Sciatic nerve (tissue), 2 donors: ENCODE measurements at places on chromosomes 13 and 19. TPM values are rescaled to one million over a fixed set of nuclear protein-coding genes. Genes with fewer than 3 reads are reported as not detected.

Gene PSG11
- not detected for total RNA-seq

GRCh38 chr13:25571237-25571636 lies 199.5 kb downstream of the ATP8A2 start:
- no peak for DNase-seq

Gene IGFL3
- total RNA-seq = not detected

DNA sequence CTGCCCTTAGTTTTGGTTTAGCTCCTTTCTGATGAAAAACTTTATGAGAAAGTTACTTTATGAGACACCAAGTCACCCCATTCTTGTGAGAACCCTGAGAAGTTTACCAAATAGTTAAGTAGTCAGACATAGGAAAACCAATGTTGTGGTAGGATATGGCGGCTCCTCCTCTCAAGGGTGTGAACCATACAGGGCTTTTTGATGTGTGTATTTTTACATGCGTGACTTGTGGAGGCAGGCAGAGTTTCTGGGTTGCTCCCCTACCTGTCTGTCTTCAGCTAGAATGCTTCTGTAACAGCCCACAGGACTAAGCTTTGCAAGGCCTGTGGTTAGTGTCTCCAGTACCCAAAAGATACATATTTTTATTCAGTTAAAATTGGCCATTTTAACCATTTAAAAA lies 18.3 kb downstream of the UBAC2 start:
- DNase-seq = no peak

DNA sequence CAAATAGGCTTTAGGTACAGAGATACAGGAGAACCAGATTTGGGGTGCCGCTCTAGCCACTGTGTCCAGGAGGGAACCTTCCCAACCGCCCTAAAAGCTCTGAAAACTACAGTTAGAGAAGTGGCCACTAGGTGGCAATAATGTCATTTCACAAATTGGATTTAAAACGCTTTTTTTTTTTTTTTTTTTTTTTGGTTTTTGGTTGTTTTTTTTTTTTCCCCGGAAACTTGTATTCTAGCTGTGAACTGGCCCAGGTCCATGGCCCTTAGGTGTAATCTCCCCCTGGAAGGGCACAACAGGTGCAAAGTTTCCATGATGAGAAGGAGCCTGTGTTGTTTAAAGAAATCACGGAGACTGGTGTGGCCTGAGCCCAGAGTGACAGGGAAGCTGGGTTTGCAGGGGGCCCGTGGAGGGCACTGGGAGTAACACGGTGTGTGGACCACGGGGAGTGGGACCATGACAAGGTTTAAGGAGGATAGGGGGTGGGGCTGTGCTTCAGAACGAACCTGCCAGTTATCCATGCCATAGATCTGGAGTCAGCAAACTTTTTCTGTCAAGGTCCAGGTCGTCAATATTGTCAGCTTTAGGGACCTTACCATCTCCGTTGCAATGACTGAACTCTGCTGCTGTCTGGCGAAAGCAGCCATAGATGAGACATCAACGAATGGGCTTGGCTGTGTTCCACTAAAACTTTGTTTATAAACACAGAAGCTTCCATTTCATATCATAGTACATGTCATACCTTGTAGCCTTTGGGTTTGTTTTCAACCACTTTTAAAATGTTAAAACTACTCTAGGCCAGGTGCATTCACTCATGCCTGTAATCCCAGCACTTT lies 10.1 kb downstream of the OR1I1 start:
- no peak for DNase-seq

Gene DENND1C
- total RNA-seq = 5.5 TPM

- DNase-seq = no peak
Measured at GRCh38 chr13:25864116-25864515, 187.7 kb downstream of the SHISA2 start.

DNA sequence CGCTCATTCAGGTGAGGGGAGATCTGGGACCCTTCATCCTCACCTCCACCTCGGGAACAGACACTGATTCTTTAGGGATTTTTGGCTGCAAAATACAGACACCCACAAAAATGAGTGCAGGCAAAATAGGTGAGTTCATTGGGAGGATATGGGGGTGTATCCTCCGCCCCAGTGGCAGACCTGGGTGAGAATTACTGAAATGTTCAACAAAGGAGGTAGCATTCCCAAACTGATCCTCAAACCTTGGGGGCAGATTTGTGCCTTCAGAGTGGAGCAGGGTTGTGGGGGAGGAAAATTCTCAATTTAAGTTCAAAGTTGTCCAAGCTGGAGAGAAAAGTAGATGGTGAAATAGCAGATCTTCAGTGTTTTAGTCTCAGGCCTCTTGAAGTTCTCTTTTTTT lies 31.3 kb upstream of the SIN3B start:
- no peak for DNase-seq

Gene RFPL4A
- not detected for total RNA-seq

GRCh38 chr19:1351381-1351851 lies 32.3 kb upstream of the NDUFS7 start:
- DNase-seq = no peak

DNA sequence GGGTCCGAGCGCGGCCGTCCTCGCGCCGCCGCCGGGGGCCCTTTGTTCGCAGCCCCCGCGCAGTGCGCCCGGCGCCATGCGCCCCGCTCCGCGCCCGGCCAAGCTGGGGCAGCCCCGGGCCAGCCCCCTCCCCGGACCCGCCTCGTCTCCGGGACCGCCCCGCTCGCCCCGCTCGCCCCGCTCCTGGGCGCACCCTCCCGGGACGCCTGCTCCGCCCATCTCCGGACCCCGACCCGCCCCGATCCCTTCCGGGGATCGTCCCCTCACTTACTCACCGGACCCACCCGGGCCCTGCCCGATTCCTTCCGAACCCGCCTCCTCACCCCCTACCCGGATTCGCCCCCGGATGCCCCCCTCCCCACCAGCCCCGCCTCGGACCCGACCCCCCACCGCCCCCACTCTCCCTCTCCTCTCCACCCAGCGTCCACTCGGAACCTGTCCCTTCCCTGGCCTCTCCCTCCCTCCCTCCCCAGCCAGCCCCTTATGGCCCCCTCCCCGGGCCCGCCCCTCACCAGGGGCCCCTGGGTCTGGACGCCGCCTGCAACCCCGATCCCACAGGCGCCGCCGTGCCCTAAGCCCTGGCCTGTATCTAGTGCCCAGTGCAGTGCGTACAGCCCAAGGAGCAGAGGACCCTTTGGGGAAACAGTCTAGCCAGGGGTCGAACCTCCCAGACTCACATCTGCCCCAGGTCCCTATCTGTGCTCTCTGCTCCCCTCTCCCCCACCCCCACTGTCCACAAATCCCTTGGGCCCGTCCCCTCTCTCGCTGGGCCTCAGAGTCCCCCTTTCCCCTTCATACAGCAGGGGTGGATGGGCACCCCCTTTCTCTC lies at the start of gene CPAMD8:
Gene CPAMD8, minus strand, starts transcription at position 105 of the 829 bp plus-strand sequence. CDS start 168 bp downstream, outside the sequence.
- no peak for DNase-seq

GRCh38 chr13:43965459-43965845 lies 85.7 kb downstream of the LACC1 start:
- DNase-seq = no peak

GRCh38 chr13:34913040-34913439 lies 29.0 kb upstream of the NBEA start:
- no peak for DNase-seq

- DNase-seq = no peak
Measured at GRCh38 chr13:109128121-109128520, 498.7 kb downstream of the MYO16 start.

Gene UQCR11
- total RNA-seq = 136 TPM

Gene ZNF610
- 5.5 TPM for total RNA-seq

DNA sequence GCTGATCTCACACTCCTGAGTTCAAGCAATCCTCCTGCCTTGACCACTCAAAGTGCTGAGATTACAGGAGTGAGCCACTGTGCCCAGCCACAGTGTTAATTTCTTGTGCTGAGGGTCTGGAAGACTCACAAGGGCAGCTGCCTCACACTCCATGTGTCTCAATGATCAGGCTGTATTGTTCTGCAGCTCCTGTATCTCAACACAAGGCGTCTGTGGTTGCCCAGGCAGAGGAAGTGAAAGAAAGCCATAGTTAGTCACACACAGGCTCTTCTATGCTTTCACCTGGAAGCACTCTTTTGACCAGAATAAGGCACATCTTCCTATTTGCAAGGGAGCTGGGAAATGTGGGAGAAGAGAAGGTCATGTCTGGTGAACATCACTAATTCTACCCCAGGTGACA lies 107.3 kb upstream of the ZNF507 start:
- no peak for DNase-seq
